ENCODE measurements at places on chromosomes 11 and 22.
A peak's percentile ranks its signal among the peaks of the same experiment; 100 is the strongest.

DNA sequence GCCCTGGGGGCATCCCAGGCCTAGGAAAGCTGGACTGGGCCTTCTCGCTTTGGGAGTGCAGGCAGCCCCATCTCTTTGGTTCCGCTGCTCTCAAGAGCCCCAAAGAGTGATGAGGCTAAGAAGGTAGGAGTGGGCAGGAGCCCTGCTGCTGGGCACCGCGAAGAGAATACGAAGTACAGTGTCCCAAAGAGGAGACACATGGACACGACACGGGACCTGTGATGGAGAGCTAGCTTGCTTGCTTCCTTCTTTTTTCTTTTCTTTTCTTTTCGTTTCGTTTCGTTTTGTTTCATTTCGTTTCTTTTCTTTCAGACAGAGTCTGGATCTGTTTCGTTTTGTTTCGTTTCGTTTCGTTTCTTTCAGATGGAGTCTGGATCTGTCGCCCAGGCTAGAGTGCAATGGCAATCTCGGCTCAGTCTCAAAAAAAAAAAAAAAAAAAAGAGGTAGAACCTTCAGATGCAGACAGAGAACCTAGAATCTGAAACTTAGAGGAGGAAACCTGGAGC is 10.6 kb downstream of the MGAT3 start:
- no peak for DNase-seq

DNA sequence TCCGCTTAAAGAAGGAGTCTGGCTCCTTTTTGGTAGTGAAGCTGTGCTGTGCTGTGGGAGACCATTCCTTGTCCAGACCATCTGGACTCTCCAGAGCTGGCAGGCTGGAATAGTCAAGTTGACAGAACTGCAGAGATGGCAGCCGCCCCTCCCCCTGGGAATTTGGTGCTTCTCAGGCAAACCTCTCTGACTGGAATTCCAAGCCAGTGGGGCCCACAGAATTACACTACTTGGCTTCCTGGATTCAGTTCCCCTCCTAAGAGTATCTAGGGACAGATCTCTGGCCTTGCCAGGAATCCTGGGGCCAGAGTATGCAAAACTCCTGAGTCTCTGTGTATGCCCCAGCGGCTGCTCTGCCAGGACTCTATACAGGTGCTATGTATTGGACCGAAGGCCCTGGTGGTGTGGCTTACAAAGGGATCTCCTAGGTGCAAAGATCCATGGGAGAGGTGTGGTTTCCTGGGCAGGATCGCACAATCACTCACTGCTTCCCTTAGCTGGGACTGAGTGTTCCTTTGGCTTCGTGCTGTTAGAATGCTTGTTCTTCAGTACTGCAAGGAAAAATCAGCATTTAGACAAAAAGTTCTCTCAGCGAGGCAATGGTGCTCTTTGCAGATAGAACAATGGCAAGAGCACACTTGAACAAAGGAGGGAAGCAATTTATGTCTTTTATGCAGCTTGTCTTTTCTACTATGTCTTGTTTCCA is 86.8 kb downstream of the PRMT3 start:
- DNase-seq, result no peak

DNA sequence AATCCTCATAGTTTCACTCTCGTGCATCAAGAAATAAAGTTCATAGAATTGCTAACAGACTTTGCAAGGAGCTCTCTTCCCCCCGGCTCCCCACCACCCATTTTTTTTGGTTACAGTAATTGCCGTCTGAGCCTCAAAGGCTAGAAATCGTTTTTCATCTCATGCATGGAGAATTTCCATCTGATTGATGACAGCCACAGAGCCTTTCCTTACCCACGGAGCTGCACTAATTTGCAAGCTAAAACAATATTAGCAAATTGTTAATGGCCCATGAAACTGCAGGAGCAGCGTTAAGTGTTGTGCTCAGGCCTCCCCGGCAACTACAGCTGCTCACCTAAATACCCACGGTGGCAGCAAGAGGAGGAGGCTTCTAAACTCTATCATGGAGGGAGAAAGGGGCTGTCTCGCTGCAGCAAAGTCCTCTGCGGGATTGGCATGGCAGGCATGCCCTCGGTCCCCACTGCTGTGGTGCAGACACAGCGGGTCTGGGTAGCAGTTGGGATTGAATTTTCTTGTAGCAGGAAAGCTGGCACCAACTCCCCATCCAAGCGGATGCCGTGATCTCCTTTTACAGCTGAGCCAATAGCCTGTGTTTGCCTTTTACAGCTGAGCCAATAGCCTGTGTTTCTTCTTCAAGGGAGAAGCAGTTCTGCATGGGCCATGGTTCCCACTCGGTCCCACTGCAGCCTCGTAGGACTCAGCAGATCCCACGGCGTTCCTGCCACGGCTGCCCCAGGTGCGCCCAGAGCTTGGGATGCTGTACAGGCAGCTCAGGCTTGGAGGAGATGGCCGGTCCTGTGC is 412.3 kb downstream of the BRD1 start:
- DNase-seq, result no peak

- no peak for DNase-seq
These were observed 54.3 kb upstream of the NAV2 start for GRCh38 chr11:19658344-19658743.

GRCh38 chr11:35045236-35045820 is 93.6 kb upstream of the CD44 start:
- DNase-seq, result no peak

DNA sequence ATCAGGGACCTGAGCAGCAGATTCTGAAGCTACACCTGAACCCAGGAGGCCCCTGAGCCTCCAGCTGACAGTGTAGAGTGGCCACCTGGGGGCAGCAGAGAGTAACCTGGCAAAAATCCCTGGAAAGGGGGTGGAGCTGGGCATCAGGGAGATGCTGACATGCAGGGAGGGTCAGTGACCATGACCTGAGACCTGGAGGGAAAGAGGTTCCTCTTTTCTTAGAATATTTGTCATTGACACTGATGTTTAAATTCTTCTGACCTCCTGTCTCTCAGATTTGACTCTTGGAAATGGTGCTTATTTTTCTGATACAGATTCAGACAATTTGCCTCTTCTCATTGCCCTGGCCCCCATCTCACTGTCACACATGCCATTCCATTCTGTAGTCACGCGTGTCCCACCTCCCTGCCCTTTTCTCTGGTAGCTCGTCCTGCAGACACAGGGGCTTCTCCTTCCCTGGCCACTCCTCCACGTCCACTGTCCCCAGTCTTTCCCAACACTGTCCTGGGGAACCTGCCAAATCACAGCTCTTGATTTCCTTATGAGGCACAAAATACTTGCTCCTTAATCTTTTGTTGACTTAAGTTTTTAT is 117.2 kb upstream of the IGLL5 start:
- peak; percentile 34 for DNase-seq

DNA sequence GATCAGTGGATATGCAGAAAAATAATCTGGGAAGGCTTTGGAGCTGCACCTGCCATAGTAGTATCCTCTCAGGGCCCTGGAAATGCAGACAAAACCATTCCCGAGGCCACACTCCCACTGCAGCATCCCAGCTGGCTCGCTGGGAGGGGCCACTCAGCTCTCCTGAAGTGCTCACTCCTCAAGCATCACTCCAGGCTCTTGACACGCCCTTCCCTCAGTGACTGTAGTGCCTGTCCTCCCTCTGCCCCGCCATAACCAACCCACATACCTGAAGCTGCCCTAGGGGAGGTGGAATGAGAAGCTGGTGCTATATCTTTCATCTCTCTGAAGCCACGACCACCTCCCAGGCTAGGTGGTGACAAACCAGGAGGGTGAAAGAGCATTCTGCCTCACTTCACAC is 4.8 kb downstream of the DSCAML1 start:
- no peak for DNase-seq

- no peak for DNase-seq
These were observed 39.1 kb upstream of the POU2AF2 start for GRCh38 chr11:111206472-111206871.

DNA sequence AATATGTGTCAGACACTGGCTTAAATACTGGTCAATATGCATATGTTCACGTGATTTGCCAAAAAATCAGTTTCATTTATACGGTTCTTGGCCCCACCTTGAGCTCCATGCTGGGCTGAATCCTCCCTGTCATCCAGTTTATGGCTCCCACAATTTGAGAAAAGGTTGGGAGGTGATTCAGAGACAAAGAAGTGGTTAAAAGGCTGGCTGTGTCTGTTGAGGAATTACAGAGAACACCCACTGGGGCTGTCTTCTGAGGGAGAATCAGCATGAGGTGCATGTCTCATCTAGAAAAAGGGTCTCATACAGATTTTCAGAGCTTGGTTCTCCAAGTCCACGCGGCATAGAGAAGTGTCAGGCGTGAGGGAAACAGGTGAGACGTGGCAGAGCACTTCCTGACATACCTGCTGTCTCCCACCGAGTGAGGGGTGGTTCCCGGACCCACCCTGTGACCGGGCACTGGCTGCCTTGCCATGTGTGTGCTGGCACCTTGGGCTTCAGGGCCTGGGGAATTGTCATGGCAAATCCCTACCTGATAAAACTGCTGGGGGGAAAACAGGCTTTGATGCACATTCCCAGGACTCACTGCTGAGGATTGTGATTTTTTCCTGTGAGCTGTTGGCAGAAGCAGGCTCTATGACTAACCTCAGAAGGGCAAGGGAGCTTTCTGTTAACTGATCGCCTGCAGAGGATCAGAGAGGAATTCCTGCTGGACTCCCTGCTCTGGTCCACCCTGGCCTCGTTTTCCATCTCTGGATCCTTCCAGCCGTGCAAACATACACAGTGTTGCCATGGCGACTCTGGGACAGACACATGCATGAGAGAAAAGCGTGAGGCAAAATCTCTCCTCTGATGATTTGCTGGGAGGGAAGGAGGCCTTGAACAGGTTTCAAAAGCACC is 223.6 kb downstream of the ADAMTS15 start:
- no peak for DNase-seq

All from stimulated activated CD4-positive, alpha-beta T cell treated with anti-CD3 and anti-CD28 coated beads, Interleukin-15, amount 100 ng/mL, for 1 hour (primary cell).